ENCODE measurements at places on chromosomes 6 and 20. TPM values are rescaled to one million over a fixed set of nuclear protein-coding genes. Genes with fewer than 3 reads are reported as not detected.

TGM2 gene
- total RNA-seq: 269 TPM

RIMS1 gene
- 0.88 TPM for total RNA-seq

PRDM1 gene
- total RNA-seq: 1.0 TPM

NFKBIE gene
- total RNA-seq: 1.8 TPM

FAM83C gene
- not detected for total RNA-seq

DNA sequence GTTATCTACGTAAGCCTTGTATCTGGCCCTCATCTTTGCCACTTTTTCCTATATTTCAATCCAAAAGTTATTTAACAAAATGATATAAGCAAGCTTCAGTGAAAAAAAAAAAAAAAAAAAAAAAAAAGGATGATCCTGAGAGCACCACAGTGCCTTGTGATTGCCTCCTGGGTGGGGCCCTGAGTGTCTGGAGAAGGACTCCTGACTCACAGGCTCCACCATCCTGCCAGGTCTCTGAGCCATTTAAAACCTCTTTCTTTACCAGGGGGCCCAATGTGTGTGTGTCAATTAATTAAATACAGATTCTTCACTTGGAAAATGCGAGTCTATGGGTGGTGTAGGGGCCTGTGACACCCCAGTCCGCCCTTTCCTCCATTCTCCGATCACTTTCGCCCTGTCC lies 105.2 kb downstream of the SMOC2 start:
- no peaks in the 10 kb centered on the region for H3K36me3 ChIP-seq
- H3K4me1 ChIP-seq: peaks cover 6% of the 10 kb centered on the region
- no peaks in the 10 kb centered on the region for H3K27me3 ChIP-seq
- no peak overlapping the region for H3K4me3 ChIP-seq
- DNase-seq: no peak
- peak overlapping the region; percentile 72 for H3K27ac ChIP-seq

- H3K4me3 ChIP-seq: no peak overlapping the region
- DNase-seq: no peak
- H3K27me3 ChIP-seq: no peaks in the 10 kb centered on the region
- no peak overlapping the region for H3K27ac ChIP-seq
- no peaks in the 10 kb centered on the region for H3K36me3 ChIP-seq
Measured at GRCh38 chr6:152078804-152079203, 271.3 kb downstream of the ESR1 start.

DNA sequence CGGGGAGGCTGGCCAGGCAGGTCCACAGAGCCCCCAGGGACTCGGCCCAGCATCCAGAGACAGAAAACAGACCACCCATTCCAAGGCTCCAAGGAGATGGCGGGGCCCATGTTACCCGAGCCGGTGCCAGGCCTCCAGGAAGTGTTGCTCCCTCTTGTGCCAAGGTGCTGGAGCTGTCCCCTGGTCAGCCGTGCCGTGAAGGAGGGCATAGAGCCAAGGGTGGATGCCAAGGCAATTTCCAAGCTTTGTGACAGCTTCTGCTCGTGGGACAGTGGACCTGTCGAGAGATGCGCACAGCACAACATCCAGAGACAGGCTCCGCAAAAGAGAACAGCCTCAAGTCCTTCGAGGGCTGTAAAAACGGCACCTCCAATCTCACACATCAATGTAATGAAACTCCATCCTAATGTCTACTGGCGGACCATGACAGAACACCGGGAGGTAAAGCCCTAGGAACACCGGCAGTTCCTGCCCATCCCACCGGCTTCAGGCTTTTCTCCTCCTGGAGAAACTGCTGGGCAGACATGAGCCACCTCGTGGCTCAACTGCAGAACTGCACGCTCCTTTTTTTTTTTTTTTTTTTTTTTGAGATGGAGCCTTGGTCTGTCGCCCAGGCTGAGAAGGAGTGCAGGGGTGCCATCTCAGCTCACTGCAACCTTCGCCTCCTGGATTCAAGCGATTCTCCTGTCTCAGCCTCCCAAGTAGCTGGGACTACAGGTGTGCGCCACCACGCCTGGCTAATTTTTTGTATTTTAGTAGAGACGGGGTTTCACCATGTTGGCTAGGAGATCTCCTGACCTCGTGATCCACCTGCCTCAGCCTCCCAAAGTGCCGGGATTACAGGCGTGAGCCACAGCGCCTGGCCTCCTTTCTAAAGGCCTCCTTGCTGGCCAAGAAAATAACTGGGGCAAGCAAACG lies 30.9 kb upstream of the AVP start:
- H3K4me1 ChIP-seq: no peaks in the 10 kb centered on the region
- no peaks in the 10 kb centered on the region for H3K27me3 ChIP-seq
- no peak overlapping the region for H3K4me3 ChIP-seq

DNA sequence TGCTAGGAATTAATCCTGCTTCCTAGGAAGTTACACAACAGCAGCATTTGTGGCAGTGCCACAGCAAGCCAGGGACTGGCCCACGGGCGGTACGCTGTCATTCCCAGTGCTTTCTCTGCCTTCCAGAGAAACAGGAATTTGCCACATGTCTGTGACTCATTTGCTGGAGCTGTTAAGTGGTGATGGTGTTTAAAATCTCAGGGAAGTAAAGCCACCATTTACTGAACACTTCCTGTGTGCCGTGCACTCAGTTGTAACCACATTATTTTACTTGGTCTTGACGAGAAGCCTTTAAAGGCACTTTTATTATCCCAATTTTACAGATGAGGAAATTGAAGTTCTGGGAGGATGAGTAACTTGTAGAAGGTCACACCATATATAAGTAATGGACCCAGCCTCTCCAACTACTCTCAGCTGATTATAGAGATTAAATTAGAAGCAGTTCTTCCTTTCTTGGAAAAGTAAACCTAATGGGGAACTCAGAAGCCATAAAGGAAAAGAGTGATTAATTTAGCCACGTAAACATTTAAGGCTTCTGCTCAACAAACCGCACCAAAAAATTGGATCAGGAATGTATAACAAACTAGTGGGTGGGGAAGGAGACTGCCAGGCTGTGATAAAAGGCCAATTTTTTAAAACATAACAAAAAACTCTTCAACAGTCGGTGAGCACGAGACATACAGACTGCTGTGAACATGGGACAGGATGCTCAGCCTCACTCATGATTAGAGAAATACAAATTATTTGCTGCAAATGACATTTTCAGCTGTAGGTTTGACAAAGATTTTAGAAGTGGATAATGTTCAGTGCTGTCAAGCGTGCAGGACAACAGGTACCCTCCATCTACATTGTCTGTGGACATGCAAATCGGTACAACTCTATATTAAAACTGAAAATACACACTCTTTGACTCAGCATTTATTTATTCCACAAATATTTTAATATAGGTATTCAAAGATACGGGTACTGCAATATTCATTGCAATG lies 311.2 kb downstream of the NRN1 start:
- no peak overlapping the region for H3K4me3 ChIP-seq
- DNase-seq: no peak

DNA sequence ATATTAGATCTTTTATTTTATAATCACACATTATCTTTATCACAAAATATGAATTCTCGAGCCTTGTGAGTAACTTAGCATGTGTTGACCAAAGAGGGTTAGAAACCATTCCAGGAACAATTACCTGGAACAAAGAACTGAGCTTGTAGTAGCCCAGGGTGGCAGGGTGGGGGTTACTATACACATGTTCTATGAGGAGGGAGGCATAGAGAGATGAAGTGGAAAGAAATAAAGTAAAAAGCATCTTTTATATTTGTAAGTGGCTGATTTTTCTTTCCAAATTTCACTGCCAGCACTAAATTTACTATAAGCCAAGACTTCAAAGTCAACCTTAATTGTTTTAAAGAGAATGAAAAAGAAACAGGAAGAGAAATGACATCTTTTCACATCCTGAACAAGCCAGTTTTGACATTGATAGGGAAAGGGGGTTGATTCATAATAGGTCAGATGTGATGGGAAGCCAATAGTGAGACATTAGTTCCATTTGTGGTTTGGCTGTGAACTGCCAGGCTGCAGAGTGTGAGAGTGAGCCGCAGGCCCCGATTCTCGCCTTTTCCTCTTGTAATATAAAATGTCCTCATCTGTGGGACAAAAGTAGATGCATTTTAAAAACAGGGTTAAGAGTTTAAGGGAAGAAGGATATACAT lies 52.7 kb upstream of the MYB start:
- no peaks in the 10 kb centered on the region for H3K36me3 ChIP-seq
- H3K27ac ChIP-seq: no peak overlapping the region
- no peaks in the 10 kb centered on the region for H3K4me1 ChIP-seq
- H3K27me3 ChIP-seq: no peaks in the 10 kb centered on the region
- no peak for DNase-seq
- no peak overlapping the region for H3K4me3 ChIP-seq

DNA sequence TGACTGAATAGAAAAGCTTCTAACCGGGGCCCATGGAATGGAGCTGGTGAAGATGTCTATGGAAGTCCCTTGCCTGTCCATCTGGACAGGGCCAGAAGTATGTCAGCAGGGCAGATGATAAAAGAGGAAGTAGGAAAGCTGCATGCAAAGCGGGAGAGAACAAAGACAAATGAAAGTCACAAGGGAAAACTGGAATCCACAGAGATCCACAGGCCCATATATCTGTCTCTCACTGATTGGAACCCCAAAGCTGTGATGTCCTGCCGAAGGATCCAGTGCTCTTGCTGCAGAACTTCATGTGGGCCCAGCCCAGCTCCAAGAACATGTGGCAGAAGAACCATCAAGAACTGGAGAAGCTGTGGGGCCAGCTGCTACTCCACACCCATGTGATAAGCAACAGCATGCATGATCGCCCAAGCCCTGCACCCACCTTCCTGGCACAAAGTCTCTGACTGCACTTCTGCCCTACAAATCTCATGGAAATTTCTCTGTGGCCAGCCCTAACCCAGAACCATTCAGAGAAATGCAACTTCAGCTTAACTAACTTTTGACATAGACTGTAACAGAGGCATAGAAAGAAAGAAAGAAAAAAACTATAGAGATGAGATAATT lies 716.0 kb downstream of the KIF16B start:
- no peak for DNase-seq
- H3K4me3 ChIP-seq: no peak overlapping the region
- H3K27ac ChIP-seq: no peak overlapping the region
- no peaks in the 10 kb centered on the region for H3K36me3 ChIP-seq

DNA sequence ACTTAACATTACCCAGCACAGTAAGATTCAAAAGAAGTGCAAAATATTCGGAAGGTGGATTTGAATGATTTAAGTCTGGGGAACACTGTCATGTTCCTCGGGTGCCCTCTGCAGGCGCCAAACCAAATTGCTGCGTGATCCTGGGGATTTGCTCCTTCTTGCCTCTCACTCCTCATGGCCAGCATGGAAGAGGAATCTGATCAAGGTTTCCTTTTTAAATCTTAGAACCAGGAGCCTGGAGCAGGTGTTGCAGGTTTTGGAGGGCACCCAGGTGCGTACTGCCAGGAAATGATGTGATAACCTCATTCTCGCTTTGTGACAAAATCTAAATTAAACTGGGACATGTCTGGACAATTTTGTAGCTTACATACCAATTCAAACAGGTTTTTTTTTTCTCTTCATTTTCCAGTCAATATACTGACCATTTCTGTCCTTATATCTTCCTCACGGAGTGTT lies 8.1 kb upstream of the PFDN4 start:
- no peaks in the 10 kb centered on the region for H3K4me1 ChIP-seq
- peak; percentile 70 for DNase-seq

DNA sequence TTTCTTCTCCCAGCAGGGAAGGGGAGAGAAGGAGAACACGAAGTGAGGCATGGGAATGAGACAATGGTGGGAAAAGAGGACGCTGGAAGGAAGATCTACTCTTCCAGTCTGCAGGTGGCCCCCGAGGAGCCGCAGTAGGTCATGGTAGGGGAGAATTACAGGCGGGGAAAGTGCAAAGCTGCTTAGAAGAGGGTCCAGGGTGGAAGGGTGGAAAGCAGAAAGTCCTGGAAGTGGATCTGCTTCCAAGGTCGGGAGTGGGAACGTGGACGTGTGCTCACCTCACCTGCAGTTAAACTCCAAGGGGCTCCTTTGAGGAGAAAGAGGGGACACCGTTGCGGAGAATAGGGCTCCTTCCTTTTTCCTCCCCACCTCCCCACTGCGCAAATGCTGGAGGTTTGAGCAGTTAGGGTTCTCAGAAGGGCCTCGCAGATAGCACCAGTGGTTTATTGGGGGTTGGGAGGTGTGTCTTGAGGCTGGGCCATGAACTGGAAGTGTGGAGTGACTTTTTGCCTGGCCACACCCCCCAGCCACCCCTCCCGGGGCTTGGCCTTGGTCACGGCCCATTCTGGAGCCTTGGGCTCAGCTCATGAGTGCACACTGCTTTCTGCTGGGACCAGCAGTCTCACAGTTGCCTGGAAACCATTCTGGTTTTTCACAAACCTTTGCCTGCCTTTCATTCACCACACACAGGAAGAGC lies 100.4 kb upstream of the MLN start:
- H3K36me3 ChIP-seq: no peaks in the 10 kb centered on the region
- H3K4me1 ChIP-seq: no peaks in the 10 kb centered on the region
- no peak overlapping the region for H3K27ac ChIP-seq
- H3K27me3 ChIP-seq: no peaks in the 10 kb centered on the region
- no peak for DNase-seq
- no peak overlapping the region for H3K4me3 ChIP-seq

GRCh38 chr20:48381353-48382120 lies 446.3 kb downstream of the PREX1 start:
- no peak overlapping the region for H3K27ac ChIP-seq
- no peak for DNase-seq
- H3K4me1 ChIP-seq: no peaks in the 10 kb centered on the region

DNA sequence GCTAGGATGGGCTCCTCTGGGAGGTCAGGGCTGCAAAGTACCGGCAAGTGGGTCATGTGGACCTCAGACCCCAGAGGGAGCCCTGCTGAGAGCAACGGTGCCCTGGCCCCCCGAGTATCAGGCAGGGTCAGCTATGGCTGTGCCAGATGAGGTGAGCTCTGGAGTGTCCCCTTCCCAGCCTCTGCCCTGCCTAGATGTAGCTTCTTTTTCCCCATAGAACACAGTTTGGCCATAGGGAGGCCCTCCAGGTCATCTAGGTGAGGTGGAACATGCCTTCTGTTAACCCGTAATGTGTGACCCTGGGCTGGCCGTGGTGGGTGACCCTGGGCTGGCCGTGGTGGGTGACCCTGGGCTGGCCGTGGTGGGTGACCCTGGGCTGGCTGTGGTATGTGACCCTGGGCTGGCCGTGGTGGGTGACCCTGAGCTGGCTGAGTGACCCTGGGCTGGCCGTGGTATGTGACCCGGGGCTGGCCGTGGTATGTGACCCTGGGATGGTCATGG lies 21.2 kb upstream of the PCMTD2 start:
- H3K36me3 ChIP-seq: no peaks in the 10 kb centered on the region
- no peak overlapping the region for H3K4me3 ChIP-seq
- no peaks in the 10 kb centered on the region for H3K27me3 ChIP-seq
- no peaks in the 10 kb centered on the region for H3K4me1 ChIP-seq

DNA sequence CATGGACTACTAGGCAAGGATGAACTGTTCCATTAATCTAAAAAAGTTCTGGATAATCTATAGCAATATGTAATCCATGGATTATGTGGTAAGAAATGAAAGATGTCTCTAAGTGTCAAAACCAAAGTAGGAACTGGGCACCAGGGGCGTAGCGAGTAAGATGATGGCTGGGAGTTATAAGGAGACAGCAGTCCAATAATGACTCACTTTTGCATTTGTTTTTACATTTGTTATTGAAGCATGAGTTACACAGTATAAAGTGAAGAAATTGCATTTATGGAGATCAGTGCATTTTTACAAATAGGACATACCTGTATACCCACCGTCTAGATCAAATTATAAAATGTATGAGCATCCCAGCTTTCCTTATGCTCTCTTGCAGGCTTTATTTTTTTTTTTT lies 878.5 kb upstream of the MAP3K7 start:
- H3K36me3 ChIP-seq: no peaks in the 10 kb centered on the region
- no peak overlapping the region for H3K27ac ChIP-seq
- no peaks in the 10 kb centered on the region for H3K4me1 ChIP-seq

- H3K4me3 ChIP-seq: peak overlapping the region; percentile 72
- peak; percentile 74 for DNase-seq
- H3K27ac ChIP-seq: peak overlapping the region; percentile 100
- H3K4me1 ChIP-seq: no peaks in the 10 kb centered on the region
- H3K36me3 ChIP-seq: no peaks in the 10 kb centered on the region
- no peaks in the 10 kb centered on the region for H3K27me3 ChIP-seq
Measured at GRCh38 chr20:10674684-10675449, 1.1 kb upstream of the JAG1 start.
